Activated naive CD4-positive, alpha-beta T cell treated with anti-CD3 and anti-CD28 coated beads, Interleukin-2, amount 10 ng/mL, durations not matched to agents 5 hours and 36 hours (primary cell): ENCODE measurements at places on chromosomes 4 and X. TPM values are rescaled to one million over a fixed set of nuclear protein-coding genes. Genes with fewer than 3 reads are reported as not detected.

The MGARP gene
- total RNA-seq = not detected

The WAS gene
- total RNA-seq = 171 TPM

The NPNT gene
- total RNA-seq = not detected

The SLC34A2 gene
- total RNA-seq = not detected

The HOPX gene
- 41.4 TPM for total RNA-seq

The SHISA3 gene
- total RNA-seq = 0.43 TPM

The GLRB gene
- total RNA-seq = not detected

The SOD3 gene
- not detected for total RNA-seq

The CFI gene
- total RNA-seq = not detected

The FAM53A gene
- total RNA-seq = 0.93 TPM

The GPR34 gene
- not detected for total RNA-seq

The CSAG1 gene
- not detected for total RNA-seq

The GYPE gene
- 0.36 TPM for total RNA-seq

The RASSF6 gene
- total RNA-seq = not detected

The SOX3 gene
- not detected for total RNA-seq

The GPRIN3 gene
- total RNA-seq = 62.1 TPM

The TRPC3 gene
- total RNA-seq = 0.68 TPM
